HS-27A (cell line): ENCODE measurements at places on chromosomes 13 and 19.
A peak's percentile ranks its signal among the peaks of the same experiment; 100 is the strongest.

- DNase-seq, result no peak
Measured at GRCh38 chr19:18388100-18388959, 2.4 kb downstream of the GDF15 start.

- no peak for DNase-seq
Measured at GRCh38 chr19:3719868-3720267, 11.7 kb downstream of the TJP3 start.

DNA sequence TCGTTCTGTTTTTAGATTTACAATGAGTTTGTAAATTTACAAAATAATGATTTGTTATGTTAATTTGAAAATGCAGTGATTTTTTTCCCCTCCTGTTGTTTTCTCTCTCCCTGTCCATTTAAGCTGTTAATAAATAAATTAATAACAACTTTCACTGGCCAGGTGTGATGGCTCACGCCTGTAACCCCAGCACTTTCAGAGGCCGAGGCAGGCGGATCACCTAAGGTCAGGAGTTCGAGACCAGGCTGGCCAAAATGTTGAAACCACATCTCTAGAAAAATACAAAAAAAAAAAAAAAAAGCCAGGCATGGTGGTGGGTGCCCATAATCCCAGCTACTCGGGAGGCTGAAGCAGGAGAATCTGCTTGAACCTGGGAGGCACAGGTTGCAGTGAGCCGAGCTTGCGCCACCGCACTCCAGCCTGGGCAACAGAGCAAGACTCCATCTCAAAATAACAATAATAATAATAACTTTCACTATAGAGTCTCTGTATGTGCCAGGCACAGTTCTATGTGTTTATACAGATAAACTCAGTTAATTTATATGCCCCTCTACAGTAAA, 229.2 kb upstream of the ARGLU1 start:
- no peak for DNase-seq

GRCh38 chr19:10604460-10604980, 17.4 kb upstream of the AP1M2 start:
- DNase-seq, result no peak

DNA sequence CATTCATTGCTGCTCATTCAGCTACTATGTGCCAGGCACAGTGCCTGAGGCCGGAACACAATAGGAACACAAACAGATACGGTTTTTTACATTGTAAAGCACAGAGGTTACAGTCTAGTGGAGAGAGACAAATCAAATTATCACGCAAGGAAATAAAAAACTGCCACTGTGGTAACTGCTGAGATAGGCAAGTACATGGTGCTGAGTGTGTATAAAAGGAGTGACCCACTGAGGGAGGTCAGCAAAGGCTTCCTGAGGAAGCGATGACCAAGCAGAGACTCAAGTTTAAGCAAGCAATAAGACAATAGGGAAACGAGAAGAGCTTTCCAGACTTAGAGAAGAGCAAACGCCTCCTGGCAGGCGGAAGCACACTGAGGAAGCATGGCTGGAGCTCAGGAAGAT, 56.4 kb downstream of the NUFIP1 start:
- no peak for DNase-seq

DNA sequence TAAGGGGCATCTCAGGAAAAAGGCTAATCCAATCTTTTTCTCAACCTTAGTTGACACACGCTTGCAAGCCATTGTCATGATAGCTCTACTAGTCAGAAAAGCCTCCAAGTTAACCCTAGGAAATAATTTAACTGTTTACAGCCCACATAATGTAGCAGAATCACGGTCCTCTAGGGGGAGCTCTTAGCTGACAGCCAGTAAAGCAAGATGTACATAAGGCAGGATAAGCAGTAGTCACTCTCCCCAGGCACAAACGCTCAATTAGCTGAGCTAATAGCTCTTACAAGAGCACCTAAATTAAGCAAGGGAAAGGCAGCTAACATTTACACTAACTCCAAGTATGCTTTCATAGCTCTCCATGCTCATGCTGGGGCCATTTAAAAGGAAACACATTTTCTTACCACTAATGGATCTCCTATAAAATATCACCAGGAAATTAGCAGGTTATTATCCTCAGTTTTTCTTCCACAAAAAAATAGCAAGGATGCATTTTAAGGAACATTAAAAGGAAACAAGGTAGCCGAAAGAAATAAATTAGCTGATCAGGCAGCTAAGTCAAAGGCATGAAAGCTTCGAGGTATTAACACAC, 33.7 kb upstream of the ZSCAN5A start:
- no peak for DNase-seq

DNA sequence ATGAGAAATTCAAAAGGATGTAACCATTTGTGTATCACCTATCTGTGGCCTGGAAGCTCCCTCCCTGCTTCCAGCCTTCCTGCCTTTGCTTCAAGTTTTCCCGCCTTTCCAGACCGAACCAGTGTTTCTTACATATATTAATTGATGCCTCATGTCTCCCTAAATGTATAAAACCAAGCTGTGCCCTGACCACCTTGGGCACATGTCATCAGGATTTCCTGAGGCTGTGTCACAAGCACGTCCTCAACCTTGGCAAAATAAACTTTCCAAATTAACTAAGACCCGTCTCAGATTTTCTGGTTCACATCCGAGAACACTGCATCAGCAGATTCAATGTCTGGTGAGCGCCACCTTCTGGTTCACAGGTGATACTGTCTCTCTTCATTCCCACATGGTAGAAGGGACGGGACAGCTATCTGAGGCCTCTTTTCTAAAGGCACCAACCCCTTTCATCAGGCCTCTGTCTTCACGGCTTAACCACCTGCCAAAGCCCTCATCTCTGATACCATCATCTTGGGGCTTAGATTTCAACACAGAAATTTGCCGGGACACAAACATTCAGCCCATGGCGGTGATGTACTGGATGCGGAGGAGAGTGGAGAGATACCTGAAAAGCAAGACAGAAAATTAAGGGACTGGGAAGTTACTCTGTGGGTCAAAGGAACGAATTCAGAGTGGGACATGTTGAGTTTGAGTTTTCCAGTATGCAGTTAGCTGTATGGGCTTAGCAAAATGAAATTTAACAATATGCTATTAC, 58.7 kb upstream of the PABPC3 start:
- peak; percentile 2 for DNase-seq

GRCh38 chr19:31071136-31071855, 277.9 kb downstream of the TSHZ3 start:
- no peak for DNase-seq

- no peak for DNase-seq
Measured at GRCh38 chr19:18654469-18654868, 17.6 kb downstream of the KLHL26 start.

DNA sequence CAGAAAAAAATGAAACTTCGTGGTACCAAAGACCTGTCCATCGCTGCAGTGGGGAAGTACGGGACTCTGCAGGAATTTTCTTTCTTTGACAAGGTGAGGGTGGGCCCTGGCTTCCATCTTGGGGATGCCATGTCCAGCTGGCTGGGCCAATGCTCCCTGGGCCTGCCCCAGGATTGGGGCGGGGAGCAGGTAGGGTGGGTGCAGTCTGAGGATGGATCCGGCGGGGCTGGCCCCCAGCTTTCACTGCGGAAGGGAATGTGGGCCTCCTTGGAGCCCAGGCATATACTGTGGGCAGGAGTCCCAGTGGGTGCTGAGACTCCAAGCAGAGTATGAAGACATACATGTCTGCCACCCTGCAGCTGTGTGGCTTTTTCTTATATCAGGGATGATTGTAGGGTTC, 23.9 kb downstream of the SIN3B start:
- no peak for DNase-seq

- no peak for DNase-seq
Measured at GRCh38 chr13:50419331-50419865, 404.2 kb downstream of the KCNRG start.

DNA sequence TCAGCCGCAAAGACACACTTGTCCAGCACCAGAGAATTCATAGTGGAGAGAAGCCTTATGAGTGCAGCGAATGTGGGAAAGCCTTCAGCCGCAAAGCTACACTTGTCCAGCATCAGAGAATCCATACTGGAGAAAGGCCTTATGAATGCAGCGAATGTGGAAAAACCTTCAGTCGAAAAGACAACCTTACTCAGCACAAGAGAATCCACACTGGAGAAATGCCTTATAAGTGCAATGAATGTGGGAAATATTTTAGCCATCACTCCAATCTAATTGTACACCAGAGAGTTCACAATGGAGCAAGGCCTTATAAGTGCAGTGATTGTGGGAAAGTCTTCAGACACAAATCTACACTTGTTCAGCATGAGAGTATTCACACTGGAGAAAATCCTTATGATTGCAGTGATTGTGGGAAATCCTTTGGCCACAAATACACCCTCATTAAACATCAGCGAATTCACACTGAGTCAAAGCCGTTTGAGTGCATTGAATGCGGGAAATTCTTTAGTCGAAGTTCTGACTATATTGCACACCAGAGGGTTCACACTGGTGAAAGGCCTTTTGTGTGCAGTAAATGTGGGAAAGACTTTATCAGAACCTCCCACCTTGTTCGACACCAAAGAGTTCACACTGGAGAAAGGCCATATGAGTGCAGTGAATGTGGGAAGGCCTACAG, 6.8 kb downstream of the ZNF134 start:
- DNase-seq, result no peak

DNA sequence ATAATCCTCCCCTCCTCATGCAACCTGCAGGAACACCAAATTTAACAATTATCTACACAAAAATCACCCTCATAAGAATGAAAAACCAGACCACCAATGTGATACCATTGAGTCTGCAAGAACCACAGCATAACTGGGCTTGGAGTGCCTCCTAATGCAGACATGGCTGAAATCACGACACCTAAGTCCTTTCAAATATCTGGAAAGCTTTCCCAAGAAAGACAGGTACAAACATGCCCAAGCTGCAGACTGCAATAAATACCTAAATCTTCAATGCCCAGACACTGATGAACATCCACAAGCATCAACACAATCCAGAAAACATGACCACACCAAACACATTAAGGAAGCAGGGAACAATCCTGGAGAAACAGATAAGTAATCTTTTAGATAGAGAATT, 417.1 kb downstream of the LMO7 start:
- DNase-seq, result no peak

DNA sequence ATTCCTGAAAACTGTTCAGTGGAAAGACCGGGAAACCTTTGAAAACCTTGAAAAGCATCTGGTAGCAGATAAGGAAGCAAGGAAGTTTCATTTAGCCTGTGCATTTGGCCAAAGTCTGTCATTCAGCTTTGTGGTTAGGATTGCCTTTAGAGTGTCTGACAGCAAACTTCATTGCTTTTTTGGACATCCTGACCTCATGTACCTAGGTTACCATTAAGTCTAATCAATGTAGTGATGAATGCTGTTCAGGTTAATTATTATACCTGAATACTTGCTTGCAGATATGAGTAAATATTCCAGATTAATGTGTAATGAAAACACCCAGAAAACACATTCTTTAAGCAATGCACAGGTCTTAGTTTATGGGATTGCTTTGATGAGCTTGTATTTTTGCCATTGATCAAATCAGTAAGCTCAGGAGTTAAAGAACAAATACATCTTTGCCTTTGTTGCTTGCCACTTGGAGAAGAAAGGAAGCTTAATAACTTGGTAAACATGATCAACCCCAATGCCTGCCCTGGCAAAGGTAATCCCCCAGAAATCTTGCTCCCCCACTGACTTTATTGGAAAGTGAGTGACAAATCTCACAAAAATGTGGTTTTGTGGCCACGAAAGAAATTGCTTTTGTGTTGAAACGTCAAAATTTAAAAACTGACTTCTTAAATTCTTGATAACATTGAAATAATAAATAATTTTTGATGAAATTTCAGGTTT, 87.4 kb downstream of the SLC15A1 start:
- DNase-seq, result no peak

DNA sequence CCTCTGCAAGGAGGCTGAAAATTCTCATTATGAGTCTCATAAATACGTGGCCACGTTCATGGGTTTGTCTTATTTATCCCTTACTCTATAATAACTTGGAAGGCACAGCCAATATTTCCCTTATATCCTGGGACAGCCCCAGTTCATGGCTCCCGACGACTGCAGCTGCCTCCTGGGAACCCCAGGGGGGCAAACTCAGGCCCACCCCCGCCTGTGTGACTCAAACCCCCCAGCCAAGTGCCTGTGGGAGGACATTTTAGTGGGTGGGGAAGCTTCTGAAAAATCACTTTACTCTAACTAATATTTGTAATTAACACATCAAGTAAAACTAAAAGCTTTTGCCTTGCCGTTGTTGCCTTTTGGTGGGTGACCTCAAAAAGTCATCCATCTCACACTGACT, 14.3 kb downstream of the RASA3 start:
- no peak for DNase-seq

- DNase-seq, result no peak
Measured at GRCh38 chr19:33465834-33466233, 55.8 kb downstream of the PEPD start.

DNA sequence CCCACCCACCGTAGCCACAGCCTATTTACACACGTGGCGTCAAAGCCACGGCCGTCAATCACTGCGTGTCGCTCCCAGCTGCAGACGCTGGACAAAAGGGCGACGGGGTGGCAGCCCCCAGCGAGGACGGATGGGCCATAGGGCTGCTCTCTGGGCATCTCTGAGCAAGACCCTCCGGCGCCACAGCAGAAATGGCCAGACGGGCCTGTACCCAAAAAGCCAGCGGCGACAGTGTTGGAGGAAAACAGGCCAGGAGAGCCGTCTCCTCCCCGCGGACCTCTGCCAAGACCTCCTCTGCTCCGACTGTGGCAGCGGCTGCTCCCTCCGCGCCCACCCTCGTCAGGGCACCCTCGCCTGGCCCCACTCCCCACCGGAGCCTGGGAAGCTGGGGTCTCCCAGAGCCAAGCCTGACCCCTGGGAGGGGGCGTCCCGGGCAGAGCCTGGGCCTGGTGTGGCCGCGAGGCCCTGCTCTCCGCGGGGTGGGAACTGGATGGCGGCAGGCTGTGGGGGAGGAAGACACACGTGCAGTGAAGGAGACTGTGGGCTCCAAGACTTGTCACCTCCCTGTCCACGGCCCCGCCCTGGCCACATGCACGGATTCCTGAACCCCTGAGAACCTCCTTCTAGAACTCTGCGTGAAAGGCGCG, 2.7 kb downstream of the C2CD4C start:
- DNase-seq, result no peak

DNA sequence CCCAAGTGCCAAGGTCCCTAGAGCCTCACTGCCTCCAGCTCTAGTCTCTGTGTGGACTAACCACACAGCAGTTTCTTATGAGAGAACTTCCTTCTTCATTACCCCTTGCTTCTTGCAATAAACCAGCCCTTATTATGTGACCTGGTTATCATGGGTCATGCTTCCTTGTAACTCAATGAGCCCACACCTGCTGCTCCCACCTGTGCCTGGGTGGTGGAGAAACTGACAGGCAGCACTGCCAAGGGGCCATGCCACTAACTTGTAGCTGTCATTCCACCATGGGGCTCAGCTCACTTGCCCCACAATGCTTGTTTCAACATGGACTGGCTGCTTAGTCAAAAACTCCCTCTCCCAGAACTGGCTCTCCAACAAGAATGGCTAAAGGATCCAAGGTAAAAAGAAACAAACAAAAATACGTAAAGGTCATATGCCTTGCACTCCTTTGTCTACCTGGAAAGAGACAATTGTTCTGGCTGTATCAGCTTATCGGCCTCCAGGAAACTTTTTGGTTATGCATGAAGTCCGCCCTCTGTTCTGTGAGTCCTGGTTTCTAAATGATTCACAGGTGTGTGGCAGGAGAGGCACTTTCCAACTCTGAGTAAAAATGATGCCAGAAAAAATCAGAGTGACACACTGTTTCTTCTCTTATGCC, 446.4 kb downstream of the COG6 start:
- no peak for DNase-seq
